ENCODE measurements at places on chromosomes 13 and 19. TPM values are rescaled to one million over a fixed set of nuclear protein-coding genes. Genes with fewer than 3 reads are reported as not detected.

GRCh38 chr13:45715351-45715750 lies 13.2 kb downstream of the CBY2 start:
- no peak overlapping the region for H3K27ac ChIP-seq
- no peak for DNase-seq
- no peaks in the 10 kb centered on the region for H3K4me1 ChIP-seq

The PEAK3 gene
- 0.40 TPM for total RNA-seq

The RAB11B gene
- 56.2 TPM for total RNA-seq

The ZNF524 gene
- 20.4 TPM for total RNA-seq

DNA sequence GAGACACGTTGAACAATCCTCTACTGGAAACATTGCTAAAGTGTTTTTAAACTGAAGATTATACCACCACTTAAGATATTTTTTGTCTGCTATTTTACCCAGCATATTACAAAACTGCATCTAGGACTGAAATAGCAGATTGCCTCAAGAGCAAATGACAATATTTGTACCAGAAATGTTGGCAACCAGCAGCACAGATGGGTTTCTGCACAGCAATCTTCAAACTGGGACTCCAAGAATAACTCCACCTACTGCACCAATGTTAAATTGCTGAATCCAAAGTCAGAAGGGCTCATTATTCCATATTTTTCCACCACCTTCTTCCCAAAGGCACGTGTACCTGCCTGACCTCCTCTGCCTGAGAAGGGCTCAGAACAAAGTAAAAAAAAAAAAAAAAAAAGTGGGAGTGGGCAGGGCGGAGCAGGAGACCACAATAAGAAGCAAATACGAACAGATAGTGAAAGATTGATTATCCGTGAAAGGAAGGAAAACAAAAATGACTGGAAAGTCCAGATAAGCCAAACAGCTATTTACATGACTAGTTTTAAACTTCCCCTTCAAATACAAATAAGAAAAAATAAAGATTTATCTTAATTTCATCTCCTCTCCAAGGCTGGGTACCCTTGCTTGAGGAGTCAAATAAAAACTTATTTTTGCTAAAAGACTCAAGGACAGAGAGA lies 79.4 kb downstream of the FOXO1 start:
- H3K4me3 ChIP-seq, result no peak overlapping the region
- no peak overlapping the region for H3K27ac ChIP-seq
- H3K36me3 ChIP-seq, result no peaks in the 10 kb centered on the region
- DNase-seq, result no peak

DNA sequence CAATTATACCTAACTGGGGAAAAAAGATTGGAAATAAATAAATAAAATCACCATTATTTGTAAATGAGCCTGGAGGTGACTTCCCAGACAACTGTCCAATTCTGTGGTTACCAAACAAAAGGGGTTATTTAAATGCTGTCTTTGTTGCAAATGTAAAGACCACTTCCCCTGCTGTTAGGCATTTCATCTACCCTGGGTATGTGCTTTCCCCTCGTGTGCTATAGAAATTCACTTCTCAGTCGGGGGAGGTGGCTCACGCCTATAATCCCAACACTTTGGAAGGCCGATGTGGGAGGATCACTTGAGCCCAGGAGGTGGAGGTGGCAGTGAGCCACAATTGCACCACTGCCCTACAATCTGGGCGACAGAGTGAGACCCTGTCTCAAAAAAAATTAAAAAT lies 101.9 kb upstream of the AKAP11 start:
- no peaks in the 10 kb centered on the region for H3K27me3 ChIP-seq
- H3K27ac ChIP-seq, result no peak overlapping the region
- no peak for DNase-seq
- H3K4me1 ChIP-seq, result no peaks in the 10 kb centered on the region
- H3K4me3 ChIP-seq, result no peak overlapping the region
- no peaks in the 10 kb centered on the region for H3K36me3 ChIP-seq
